Fibroblast of gingiva (primary cell): ENCODE measurements at places on chromosomes 11 and 22.

- no peak for DNase-seq
Measured at GRCh38 chr11:44673688-44674087, 53.1 kb upstream of the TSPAN18 start.

DNA sequence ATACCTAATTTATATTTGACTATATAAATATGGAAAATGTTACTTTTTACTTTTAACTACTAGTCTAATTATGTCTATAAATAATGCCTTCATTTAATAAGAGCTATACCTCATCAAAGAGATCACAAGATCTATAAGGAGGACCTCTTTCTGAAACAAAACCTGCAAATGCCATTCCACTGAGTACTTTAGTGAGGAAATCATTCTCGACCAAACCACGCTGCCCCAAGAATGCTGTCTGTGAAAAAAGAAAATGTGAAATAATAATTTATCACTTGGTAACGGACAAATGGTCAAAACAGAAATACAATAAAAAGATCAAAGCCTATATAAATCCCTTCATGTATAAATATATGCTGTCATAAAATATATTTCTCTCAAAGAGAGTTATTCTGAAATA, 301.7 kb downstream of the SBF2 start:
- DNase-seq: no peak

DNA sequence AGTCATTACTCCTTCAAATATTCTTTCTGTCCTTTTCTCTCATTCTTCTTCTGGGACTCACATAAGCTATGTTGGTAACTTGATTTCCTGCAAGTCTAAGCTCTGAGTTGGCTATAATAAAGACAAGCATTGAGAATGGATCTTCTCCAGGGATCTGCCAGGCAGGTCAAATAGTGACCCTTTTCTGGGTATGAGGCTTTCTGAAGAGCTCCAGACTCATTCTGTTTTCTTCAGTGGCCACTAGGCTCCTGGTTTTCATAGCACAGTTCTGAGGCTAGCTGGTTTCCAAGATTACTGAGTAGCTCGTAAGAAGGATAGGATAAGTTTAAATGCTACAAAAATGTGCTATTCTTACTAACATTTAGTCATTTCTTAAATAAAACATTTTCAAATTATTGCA, 38.3 kb downstream of the TMPRSS5 start:
- no peak for DNase-seq

- no peak for DNase-seq
Measured at GRCh38 chr11:123517559-123518364, 87.7 kb downstream of the GRAMD1B start.

GRCh38 chr11:6674219-6674597, 8.9 kb downstream of the MRPL17 start:
- no peak for DNase-seq

- peak; percentile 88 for DNase-seq
Measured at GRCh38 chr11:96012086-96012824, 88.3 kb upstream of the MTMR2 start.

- DNase-seq: no peak
Measured at GRCh38 chr11:77557553-77557952, 32.2 kb upstream of the AQP11 start.

GRCh38 chr22:46373921-46374662, 38.6 kb downstream of the TRMU start:
- no peak for DNase-seq

DNA sequence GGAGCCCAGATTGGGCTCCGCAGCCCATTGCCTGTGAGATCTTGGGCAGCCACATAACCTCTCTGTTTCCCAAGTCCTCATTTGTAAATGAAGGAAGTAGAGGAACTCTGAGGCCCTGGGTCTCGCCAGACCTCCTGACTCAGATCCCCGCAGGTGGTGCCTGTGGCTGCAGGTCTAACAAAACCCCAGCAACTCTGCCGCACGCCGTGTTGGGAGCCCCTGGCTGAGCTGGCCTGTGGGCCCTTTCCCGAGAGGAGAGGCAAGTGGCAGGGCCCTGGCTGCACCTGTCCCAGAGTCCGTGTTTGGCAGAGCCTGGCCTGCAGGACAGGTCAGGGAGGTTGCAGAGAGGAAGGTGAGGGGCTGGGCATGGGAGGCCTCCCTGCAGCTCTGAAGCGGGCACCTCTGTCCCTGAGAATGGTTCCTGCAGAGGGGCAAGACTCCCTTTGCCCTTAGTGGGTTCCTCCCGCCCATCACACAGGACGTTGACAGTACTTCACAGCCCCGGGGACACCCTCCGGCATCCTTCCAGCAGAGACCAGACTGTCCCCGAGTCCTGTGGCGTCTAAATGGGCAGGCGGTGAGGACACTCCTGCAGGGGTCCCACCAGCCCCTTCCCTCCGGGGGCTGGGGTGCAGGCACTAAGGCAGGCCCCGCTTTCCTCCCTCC, 67.7 kb downstream of the ARHGAP8 start:
- DNase-seq: no peak

- no peak for DNase-seq
Measured at GRCh38 chr11:115078461-115079438, 400.4 kb downstream of the NXPE2 start.

GRCh38 chr11:17401316-17401715, 12.9 kb upstream of the KCNJ11 start:
- no peak for DNase-seq

GRCh38 chr22:43391306-43391705, 20.5 kb upstream of the MPPED1 start:
- no peak for DNase-seq

- no peak for DNase-seq
Measured at GRCh38 chr11:77501758-77502157, 27.9 kb upstream of the PAK1 start.

DNA sequence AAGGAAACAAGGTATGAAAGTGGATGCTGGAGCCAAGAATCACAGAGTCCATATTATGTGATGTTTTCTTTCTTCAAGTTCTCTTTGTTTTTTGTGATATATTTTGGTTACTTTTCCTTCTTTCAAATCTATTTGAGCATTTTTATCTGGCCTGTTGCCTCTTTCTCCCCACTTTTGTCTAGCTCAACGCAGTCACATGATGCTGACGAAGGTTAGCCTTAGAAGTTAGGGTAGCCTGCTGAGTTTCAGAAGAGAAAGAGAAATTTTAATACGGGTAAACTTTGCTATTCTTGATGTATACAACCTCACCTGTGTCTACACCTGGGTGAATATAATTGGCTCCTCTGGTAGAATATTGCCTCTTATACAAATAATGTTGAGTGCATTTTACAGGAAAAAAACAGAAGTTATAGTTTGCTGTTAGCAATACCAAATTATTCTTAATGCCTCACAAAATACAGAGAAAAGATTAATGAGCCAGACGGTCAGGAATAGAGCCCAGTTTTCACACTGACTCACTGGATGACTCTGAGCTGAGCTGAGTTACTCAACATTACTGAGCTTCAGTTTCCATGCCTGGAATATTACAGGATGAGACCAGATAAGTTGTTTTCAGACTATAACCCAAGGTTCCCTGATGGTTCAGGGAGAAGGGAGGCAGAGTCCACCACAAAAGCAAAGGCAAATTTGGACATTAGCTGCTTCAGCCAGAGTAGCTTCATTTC, 161.6 kb upstream of the BDNF start:
- peak; percentile 64 for DNase-seq

GRCh38 chr11:26227301-26227746, 104.6 kb upstream of the ANO3 start:
- DNase-seq: peak; percentile 94

DNA sequence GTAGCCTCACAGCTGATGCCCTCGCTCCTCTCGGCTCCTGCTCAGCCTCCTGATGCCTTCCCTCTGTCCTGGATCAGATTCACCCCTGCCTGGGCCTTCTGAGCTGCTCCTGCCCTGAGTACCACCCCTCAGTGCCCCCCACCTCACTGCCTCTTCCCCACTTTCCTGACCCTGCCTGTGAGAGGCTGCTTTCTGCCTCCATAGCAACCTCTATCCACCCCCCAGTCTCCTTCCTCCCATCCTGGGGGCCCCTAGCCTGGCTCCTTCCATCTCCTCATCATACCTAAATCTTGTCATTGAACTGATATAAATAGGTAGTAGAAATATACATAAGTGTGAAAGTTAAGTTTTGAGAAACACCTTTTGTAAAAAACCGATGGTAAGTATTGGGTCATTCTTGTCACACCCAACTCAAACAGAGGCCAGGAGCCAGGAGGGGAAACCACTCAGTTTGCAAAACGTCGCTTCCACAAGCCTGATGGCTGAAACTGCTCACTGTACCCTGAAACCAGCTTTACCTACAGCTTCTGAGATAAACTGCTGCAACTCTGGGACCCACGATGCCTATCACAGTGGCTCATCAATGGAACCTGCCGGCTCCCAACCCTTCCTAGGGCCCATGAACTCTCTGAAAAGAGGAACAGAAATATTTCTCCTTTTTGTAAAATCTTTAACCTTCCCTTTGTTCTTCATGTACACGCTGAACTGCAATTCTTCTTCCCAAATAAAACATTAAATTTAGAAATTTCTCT, 4.8 kb upstream of the APOBEC3H start:
- DNase-seq: no peak

- DNase-seq: no peak
Measured at GRCh38 chr11:110513259-110513801, 83.6 kb downstream of the FDX1 start.

GRCh38 chr11:102401905-102402304, 50.7 kb downstream of the TMEM123 start:
- DNase-seq: no peak

DNA sequence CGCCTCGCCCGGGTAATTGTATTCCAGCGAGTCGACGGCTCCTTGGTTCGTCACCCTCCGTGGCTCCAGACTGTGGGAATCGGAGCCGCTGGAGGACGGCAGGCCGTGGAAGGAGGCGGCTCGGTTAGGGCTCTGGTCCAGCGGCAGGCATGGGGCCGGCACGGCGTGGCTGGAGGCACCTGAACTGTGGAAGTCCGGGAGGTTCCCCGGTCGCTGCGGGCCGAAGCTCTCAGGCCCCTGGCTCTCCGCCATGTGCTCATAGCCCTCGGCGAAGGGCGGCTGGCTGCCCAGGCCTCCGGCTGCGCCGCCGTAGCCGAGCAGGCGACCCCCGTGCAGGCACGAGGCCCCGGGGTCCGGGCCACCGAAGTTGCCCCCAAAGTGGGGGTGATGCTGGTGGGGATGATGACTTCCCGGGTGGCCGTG, 1.7 kb downstream of the MN1 start:
- DNase-seq: no peak

- no peak for DNase-seq
Measured at GRCh38 chr11:129533395-129533794, 157.7 kb downstream of the BARX2 start.

- DNase-seq: peak; percentile 71
Measured at GRCh38 chr11:118889797-118890196, 6.1 kb downstream of the CXCR5 start.

GRCh38 chr22:32752326-32752725, 49.2 kb upstream of the TIMP3 start:
- DNase-seq: no peak

DNA sequence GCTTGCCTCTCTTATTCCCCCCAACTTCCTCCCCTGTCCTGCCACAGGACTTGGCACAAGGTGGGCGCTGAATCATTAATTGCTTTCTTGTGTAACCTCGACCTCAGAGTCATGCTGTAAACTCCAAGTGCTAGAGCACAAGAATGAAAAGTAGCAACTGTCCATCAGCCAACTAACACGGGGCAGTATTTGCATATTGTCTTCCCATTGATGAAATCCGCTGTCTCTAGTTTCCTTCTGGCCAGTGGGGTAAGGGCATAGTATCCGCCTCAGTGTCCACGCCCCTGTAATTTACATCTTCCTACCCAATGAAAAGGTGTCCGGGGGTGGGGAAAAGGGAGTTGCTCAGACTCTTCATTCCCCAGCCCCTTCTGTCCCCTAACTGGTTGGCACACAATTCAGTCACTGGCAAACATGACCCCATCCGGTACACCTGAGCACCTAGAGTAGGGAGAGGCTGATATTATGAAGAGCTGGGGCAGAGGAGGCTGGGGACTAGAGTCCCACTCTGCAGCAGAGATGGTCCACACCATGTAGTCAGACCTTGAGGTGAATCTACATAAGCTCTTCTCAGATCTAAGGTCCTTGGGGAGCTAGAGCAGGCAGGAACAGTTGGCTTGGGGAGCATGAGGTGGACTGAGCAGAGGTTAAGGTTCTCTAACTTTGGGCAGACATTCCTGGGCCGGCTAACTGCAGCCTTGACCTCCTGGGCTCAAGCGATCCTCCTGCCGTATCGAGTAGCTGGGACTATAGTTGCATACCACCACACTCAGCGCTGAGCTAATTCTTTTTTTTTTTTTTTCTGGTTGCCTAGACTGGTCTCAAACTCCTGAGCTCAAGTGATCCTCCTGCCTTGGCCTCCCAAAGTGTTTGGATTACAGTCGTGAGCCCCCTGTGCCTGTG, 6.8 kb upstream of the GGA1 start:
- peak; percentile 57 for DNase-seq

- no peak for DNase-seq
Measured at GRCh38 chr11:44978274-44978960, 27.7 kb upstream of the TP53I11 start.

GRCh38 chr11:128302425-128303186, 284.8 kb downstream of the ETS1 start:
- no peak for DNase-seq

GRCh38 chr22:43428005-43428485, 16.2 kb downstream of the MPPED1 start:
- DNase-seq: no peak

- peak; percentile 99 for DNase-seq
Measured at GRCh38 chr11:114295676-114296604, at the start of gene NNMT. TSS of gene NNMT (plus strand) at chr11:114296399. CDS start at chr11:114296557, 158 bp downstream.

- no peak for DNase-seq
Measured at GRCh38 chr22:17581056-17581455, 17.8 kb downstream of the SLC25A18 start.

DNA sequence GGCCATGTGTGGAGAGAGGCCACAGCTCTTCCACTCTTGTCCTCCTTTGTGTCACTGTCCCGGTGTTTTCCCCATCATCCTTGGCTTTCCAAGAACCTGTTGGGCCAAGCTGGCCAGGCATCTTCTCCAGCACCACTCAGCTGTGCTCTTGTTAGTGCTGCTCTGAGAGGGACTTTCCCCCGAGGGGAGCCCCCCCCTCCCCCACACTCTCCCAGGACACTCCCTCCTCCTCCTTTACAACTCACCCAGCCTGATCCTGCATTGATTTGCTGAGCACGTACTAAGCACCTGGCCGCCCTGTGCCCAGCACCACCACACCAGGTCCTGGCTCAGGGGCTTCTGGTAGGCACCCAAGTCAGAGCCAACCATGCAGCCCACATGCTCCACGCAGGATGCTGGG, 13.2 kb downstream of the TP53AIP1 start:
- DNase-seq: no peak

- DNase-seq: no peak
Measured at GRCh38 chr11:106986261-106986660, 32.0 kb downstream of the GUCY1A2 start.
